Renal cortex interstitium (tissue), 15 donors: ENCODE measurements at places on chromosomes 3 and 15. TPM values are rescaled to one million over a fixed set of nuclear protein-coding genes. Genes with fewer than 3 reads are reported as not detected.

The SYNPR gene
- polyA plus RNA-seq = not detected

The SAMD7 gene
- not detected for polyA plus RNA-seq

- DNase-seq = no peak
These were observed 16.8 kb downstream of the LPP start for GRCh38 chr3:188170461-188171459.

- DNase-seq = no peak
These were observed 33.6 kb downstream of the RPL39L start for GRCh38 chr3:187105700-187106099.

GRCh38 chr15:25536801-25537611 is 98.2 kb upstream of the UBE3A start:
- DNase-seq = no peak

GRCh38 chr15:49610157-49610918 is 10.3 kb downstream of the FAM227B start:
- DNase-seq = no peak
